ENCODE measurements at places on chromosomes 7 and 10.

- no peak for DNase-seq
These were observed 22.0 kb downstream of the SLC18A2 start for GRCh38 chr10:117262903-117263293.

DNA sequence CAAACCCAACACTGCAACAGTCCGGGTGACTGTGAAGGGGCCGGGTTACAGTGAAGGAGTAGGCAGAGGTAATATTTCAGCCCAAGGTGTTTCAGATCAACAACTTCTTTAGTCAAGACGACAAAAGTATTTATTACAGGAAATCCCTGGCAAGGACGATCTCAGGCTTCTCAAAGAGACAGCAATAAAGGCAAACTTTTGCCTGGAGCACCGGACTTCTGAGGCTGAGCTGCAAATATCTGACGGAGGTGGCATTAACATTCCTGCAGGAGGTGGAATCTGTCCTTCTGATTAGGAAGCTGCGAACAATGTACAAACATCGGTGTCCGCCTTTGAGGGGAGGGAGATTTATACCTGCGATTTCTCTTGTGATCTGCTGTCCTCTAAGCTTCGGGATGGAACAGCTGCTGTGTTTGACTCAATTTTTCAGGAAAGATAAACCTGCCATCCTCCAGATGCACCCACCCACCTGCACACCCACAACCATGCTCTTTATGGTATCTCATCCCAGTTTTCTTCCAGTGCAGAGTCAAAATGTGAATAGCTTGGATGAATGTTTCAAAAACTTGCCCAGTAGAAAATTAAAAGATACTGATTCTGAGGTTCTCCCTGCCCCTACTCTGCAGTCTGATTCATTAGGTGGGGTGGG lies 32.1 kb downstream of the EMX2 start:
- DNase-seq = no peak

- DNase-seq = peak; percentile 83
These were observed 519.1 kb upstream of the AUTS2 start for GRCh38 chr7:69078997-69079769.

DNA sequence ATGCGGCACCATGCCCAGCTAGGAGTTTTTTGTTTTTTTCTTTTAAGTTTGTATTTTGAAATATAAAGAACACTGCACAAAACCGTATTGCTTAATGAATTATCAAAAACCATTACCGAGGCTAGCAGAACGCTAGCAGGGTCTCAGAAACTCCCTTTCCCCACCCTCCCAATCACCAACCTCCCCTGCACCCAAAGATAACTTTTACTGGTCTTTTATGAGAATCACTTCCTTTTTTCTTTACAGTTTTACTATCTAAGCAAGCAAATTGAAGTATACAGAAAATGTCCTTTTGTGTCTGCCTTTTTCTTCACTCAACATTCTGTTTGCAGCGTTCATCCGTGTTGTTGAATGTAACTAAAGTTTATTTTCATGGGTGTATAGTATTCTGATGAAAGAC lies 13.4 kb downstream of the HIP1 start:
- no peak for DNase-seq

GRCh38 chr10:92897916-92898315 lies 49.6 kb downstream of the EXOC6 start:
- no peak for DNase-seq

- peak; percentile 84 for DNase-seq
These were observed 324.4 kb downstream of the KCNMA1 start for GRCh38 chr10:77313066-77313750.

Measured in AG10803 (cell line).